Mucosa of gallbladder (tissue), 1 donor: ENCODE measurements at places on chromosomes 5 and 9.

- DNase-seq, result no peak
Observed at GRCh38 chr5:139025651-139026050, 150.5 kb upstream of the LRRTM2 start.

GRCh38 chr9:118954857-118955256 is 414.4 kb downstream of the BRINP1 start:
- no peak for DNase-seq

- DNase-seq, result no peak
Observed at GRCh38 chr9:93967020-93967803, 12.1 kb upstream of the BARX1 start.

GRCh38 chr5:111735583-111736270 is 21.3 kb downstream of the NREP start:
- DNase-seq, result no peak

- no peak for DNase-seq
Observed at GRCh38 chr9:92740009-92740408, 24.6 kb downstream of the BICD2 start.

DNA sequence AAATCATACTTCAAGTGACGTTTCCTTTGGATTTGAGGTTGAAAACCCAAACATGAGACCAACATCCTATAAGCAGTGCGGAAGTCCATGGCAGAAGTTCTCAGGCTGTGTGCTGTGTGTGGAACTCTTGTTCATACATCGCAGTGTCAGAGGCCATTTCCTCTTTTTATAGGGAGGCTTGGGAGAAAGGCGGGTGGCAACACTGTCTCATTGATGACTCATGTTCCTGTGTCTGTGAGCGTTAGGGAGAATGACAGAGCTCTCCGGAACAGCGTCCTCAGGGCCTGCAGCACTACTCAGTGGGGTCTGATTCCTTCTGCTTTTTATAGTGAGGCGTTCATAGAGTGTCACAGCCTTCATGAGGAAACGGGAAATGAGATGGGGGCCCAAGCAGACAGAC is 98.8 kb upstream of the BASP1 start:
- peak; percentile 57 for DNase-seq

- no peak for DNase-seq
Observed at GRCh38 chr9:88723751-88724150, 188.8 kb downstream of the NXNL2 start.

- DNase-seq, result no peak
Observed at GRCh38 chr9:121746866-121747265, 95.4 kb downstream of the DAB2IP start.

DNA sequence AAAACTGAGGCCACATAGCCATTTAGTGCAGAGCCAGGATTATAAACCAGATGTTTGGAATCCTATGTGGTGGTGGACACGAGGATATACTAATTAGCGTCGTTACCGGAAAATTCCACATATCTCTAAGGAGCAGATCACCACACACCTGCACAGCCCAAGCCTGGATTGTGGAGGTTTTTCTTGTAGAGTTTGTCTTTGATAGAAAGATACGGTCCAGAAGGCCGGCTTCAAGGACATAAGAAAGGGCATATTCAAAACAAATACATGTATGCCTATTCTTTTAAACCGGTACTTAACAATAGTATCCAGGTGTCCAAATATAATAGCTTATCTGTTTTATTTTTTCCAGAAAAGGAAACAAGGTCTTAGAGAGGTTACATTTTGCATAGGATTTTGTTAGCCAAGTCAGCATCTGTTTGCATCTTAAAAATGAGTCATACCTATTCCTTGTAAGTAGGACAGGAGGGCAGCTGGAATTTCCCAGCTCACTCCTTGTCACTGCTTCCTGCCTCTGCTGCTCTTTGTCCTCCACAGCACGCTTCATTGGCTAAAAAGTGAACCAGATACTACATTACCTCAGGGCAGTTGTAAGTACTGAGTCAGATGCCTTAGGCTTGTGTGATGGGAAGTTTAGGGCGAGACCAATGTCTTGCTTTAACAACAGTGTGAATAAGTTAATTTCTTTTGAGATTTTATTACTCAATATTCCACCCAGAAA is 3.6 kb downstream of the TMC1 start:
- peak; percentile 73 for DNase-seq

DNA sequence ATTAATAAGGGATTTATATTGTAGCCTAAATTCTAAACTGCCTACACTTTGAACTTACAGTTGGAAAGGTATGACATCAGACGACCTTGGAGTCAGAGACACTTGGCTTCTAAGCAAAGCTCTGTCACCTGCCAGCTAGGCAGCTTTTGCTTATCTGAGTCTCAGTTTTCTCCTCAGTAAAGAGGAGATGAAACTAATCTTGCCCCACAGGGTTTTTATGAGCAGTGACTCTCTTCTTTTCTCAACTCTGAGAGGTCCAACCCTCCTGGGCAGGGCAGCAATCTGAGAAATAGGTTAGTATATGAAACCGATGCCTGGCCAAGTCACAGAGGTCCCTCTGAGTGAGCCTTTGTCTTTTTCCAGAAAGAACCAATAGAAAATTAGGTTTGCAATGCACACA is 53.9 kb downstream of the WDR36 start:
- DNase-seq, result no peak

GRCh38 chr5:15366676-15367391 is 133.1 kb upstream of the FBXL7 start:
- no peak for DNase-seq

GRCh38 chr9:131522257-131523085 is 8.6 kb downstream of the UCK1 start:
- no peak for DNase-seq

DNA sequence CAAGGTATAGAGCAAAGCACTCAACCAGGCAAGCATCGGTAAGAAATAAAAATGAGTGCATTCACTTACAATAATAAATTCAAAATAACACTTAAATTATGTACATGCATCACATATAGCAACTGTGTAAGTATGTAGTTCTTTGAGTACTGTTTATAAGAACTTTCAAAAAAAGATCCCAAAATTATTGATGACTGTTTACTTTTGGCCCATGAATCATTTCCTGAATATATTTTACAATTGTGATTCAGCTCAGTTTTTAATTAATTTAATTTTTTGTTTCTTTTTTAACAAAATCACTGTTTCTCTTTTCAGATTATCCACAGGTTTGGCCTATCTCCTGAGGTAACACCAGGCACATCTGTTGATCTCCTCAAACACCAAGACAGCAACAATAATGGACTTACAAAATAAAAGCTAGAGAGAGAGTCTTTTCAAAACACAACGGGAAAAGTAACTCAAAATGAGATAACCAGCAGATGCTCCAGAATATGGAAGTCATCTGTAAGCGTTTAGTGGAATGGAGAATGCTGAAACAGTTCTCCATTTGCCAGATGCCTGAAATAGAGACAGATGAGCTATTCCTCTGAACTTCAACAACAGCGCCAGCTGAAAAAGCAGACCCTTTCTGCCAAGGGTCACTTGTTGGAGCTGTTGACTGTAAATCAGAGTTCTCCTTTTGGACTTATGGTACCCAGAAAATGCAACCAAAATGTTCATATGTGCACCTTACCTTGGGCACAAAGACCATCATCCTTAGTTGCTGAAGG is 348.6 kb upstream of the RGMB start:
- no peak for DNase-seq

GRCh38 chr5:174010365-174010764 is 21.4 kb downstream of the C5orf47 start:
- DNase-seq, result no peak

GRCh38 chr9:135105938-135106491 is 18.5 kb downstream of the OLFM1 start:
- DNase-seq, result no peak

- DNase-seq, result peak; percentile 75
Observed at GRCh38 chr5:78547731-78548615, 100.6 kb downstream of the LHFPL2 start.

- DNase-seq, result no peak
Observed at GRCh38 chr5:110401881-110402280, 324.6 kb downstream of the TMEM232 start.

- no peak for DNase-seq
Observed at GRCh38 chr9:93203026-93203717, 19.2 kb downstream of the WNK2 start.

- DNase-seq, result no peak
Observed at GRCh38 chr5:160293901-160294561, 18.3 kb downstream of the CCNJL start.

- DNase-seq, result no peak
Observed at GRCh38 chr5:168377525-168377924, 86.1 kb downstream of the WWC1 start.

GRCh38 chr5:111635916-111636570 is 121.0 kb downstream of the NREP start:
- DNase-seq, result no peak

DNA sequence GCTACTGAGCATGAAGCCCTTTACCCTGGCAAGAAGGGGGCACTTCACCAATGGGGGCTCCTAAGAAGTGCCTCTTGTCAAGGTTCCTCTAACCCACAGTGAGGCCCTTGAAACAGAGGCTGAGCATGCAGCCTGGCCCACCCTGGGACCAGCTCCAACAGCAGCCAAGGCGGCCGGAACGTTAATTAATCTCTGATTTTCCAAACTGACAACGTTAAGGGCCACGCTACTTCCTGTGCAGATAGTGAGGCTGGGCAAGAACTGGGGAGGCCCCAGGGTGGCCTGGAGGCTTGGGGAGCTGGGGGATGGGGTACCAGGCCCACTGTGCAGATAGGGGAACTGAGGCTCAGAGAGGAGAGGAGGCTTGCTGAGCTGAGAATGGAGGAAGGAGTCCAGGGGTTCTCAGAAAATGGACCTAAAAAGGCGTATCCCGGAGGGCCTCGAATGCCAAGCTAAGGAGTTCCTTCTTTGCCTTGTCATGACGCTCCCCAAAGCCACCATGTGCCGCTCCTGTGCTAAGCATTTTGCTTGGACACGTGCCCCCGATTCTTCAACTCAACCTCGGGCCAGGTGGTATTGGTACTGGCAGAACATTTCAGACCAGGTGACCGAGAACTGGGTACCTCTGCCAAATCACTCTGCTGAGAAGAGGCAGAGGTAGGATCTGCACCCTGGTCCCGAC is 72.0 kb upstream of the STXBP1 start:
- no peak for DNase-seq

- peak; percentile 39 for DNase-seq
Observed at GRCh38 chr5:168114444-168115017, 176.9 kb upstream of the WWC1 start.

- DNase-seq, result no peak
Observed at GRCh38 chr9:76223749-76224340, 170.4 kb downstream of the RFK start.

- DNase-seq, result no peak
Observed at GRCh38 chr5:179343021-179343718, 2.1 kb downstream of the ADAMTS2 start.

GRCh38 chr9:99400184-99400731 is 178.2 kb downstream of the SEC61B start:
- DNase-seq, result no peak

GRCh38 chr9:113599646-113600022 is 136.1 kb downstream of the RGS3 start:
- no peak for DNase-seq

GRCh38 chr9:16106021-16106571 is 553.3 kb downstream of the CCDC171 start:
- no peak for DNase-seq

DNA sequence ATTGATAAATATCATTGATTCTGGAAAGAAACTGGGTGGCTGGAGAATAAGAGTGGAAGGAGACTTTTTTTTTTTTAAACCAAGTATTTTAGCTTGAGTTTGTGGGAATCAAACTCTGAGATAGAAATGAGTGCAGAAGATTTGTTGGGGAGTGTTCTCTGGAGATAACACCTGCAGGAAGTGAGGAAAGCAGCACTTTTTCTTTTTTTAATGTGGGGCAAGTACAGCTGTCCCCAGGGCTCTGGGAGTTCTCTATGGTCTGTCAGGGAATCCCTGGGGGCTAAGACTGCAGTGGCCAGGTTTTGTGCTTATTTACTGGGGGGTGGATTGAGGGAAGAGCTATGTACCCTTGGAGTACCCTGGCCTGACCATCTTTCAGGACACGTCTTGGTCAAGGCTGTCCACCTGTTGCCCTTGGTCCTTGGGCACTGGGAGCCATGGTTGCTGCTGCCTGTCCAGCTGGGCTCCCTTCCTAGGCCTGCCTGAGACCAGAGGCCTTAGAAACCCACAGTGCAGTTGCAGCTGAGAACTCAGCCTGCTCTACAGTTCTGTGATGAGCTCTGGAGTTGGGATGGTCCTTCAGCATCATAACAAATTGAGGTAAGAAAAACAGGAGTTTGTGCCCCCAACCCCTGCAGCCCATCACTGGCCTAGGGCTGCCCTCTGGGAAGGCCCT is 85.8 kb downstream of the PHAX start:
- no peak for DNase-seq
